Left colon (tissue), 2 donors: ENCODE measurements at places on chromosomes 2 and 18.

GRCh38 chr2:237860273-237860935 lies 981 bp downstream of the RAMP1 start:
- no peak for DNase-seq

- no peak for DNase-seq
Observed at GRCh38 chr18:61203151-61203550, 130.1 kb upstream of the CDH20 start.

- no peak for DNase-seq
Observed at GRCh38 chr2:101232770-101233169, 19.9 kb upstream of the CNOT11 start.

- DNase-seq = no peak
Observed at GRCh38 chr18:59273759-59274532, 692 bp upstream of the RAX start.

DNA sequence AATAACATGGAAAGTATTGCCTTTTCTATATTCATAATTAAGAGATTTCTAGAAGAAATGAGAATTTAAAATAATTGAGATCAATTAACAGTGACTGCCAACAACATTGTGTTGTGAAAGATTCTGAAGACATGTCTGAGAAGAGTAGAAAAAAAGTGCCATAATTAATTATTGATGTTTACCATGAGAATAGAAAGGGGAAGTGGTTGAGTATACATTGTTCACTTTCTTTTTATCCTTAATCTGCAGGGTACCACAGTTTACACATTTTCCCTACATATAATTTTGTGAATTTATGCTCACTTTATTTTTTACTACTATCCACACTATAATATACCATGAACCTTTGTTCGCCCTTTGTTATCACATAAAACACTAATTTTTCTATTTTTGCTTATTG lies 47.1 kb upstream of the UBE2E3 start:
- DNase-seq = no peak

DNA sequence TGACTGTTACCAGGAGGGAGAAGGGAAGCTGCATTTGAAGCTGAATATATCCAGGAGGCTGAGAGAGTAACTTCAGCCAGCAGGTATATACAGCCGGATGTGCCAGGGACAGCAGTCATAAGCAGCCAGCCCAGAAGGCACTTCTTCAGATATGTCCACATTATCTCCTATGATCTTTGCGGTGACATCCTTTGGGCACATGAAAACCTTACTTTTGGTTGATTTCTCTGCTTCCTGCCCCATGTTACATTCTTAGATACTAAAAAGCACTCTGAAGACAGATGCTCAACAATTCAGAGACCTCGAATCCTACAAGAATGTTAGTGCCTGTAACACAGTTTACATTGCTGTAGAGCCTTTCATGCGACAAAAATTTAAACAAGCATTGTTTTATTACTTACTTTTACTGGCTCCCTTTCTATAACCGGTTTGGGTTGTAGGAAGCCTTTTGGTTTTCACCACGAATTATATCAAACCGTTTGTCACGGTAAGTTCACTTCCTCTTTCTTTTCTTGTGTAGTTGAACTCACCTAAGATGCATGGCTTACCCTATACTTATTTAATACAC lies 50.3 kb upstream of the TLK1 start:
- DNase-seq = no peak

DNA sequence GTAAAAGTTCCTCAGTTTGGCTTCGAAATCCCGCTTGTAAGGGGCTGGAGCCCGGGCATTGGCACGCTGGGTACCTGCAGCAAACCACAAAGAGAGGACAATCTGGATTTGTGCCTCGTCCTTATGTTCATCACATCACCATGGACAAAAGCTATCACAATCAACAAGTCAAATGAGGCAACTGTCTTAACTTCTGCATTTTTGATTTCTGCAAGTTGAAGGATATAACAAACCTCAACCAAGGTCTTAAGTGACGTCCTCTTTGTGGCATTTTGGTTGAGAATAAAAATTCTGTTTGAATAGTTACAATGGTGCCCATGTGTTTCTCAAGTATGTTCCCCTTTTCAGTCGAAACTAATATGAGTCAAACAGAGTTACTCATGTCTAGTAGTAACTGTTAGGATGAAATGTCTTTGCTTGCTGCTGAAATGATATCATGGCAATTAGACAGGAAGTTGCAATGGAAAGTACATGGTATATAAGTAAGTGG lies 70.8 kb upstream of the STK17B start:
- DNase-seq = no peak

DNA sequence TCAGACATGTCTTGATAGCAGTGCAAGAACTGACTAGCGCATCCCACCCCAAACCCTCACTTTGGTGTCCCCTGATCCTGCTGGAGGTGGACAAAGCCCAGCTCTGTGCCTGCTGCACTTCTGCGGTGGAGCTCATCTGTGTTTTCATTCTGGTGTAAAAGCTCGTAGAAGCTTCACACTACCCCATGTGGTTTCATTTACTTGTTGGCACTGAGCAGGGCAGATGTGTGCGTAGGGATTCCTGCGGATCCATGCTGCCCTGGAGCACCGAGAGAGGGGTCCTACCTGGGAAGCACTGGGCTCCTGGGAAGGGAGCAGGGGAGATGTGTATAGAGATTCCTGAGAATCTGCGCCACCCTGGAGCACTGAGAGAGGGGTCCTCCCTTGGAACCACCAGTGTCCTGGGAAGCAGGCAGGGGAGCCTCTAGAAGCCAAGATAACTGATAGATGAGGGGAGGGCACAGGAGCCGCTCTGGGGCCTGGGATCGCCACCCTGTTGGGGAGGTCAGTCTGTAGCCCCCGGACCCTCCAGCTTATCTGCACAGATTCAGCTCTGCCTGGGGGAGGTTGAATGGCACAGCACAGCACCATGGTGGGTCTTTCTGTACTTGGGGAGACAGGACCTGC lies 106.9 kb upstream of the OTOS start:
- peak; percentile 11 for DNase-seq

GRCh38 chr2:172350839-172351479 lies 76.4 kb upstream of the ITGA6 start:
- no peak for DNase-seq

DNA sequence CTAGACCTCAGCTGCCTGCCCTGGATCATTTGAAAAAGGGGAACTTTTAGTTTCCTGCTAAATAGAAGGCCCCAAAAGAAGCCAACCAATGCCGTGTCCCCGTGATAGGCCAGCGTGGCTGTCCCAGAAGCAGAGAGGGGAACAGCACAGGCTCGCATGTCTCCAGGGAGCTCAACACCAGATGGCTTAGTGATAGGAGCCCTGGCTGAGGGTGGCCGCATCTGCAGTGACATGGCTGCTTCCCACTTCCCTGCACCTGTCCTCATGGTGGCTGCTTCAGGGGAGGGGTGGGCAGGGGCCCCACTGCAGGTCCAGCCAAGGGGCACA lies 79.6 kb downstream of the MBP start:
- DNase-seq = no peak

DNA sequence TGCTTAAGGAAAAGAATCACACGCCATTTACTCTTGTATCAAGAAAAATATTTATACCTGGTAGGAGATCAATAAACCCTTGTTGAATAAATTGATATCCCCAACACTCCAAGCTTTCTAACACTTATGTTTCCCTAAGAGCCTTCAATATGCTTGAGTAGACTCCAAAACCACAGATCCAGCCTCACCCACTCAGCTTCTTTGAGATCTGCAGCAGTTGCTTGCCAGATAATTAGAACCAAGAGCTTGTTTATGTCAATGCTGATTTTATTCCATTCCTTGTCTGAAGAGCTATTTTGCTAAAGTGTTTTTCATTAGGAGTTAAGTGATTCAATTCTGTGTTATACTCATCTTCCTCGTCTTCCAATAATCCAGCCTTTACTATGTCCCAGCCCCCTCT lies 26.3 kb upstream of the CRIM1 start:
- DNase-seq = no peak
